ENCODE measurements at places on chromosomes 2 and 18. TPM values are rescaled to one million over a fixed set of nuclear protein-coding genes. Genes with fewer than 3 reads are reported as not detected.

Gene PAX8
- total RNA-seq, result not detected

Gene NCKAP5
- 0.21 TPM for total RNA-seq

Gene ASPRV1
- total RNA-seq, result 3.8 TPM

Gene OBSL1
- 746 TPM for total RNA-seq

Gene NTSR2
- not detected for total RNA-seq

Gene GALR1
- not detected for total RNA-seq

Gene TFCP2L1
- not detected for total RNA-seq

Gene AGXT
- total RNA-seq, result 0.67 TPM

Gene MYCN
- total RNA-seq, result 48.1 TPM

Gene SOX11
- total RNA-seq, result 40.7 TPM

Gene ANKRD29
- total RNA-seq, result 0.77 TPM

Gene CD8B2
- total RNA-seq, result not detected

DNA sequence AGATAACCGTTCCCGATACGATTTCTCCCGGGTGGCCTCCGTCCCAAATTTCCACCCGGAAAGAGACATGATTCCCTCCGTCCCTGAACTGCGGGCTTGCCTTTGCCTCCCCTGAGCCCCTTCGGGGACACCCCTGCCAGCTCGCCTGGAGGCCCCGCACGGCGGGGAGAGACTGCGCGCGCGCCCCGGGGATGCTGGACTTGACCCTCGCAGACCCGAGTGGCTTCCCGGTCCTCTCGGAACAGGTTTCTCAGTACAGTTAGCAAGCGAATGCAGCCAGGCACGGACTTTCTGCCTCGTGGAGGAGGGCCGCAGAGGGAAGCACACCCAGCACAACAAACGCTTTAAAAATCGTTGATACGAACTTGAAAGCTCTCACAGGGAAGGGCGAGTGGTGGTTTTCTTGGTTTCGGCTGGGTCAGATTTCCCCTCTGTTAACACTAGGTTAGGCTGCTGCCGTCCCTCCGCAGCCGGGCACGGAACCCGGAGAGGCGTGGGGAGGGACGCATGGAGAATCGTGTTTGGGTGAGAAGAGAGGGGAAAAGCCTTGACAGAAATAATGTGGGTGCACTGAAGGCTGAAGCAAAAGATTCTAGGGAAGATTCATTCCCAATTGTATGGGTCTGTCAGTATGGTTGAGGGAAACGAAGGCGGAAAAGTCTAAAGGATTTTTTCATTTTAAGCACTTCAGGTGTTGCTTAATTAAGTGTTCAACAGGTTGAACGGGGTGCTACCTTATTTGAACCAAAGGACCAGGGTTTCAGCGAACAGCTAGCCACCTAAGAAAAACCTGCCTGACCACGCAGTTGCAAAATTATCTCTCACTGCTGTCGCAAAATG is 916 bp downstream of the TNFRSF11A start:
- H3K27ac ChIP-seq, result no peak overlapping the region
- H3K4me3 ChIP-seq, result peak overlapping the region; percentile 61
- peaks cover 42% of the 10 kb centered on the region for H3K27me3 ChIP-seq
- DNase-seq, result peak; percentile 52
- no peaks in the 10 kb centered on the region for H3K36me3 ChIP-seq

DNA sequence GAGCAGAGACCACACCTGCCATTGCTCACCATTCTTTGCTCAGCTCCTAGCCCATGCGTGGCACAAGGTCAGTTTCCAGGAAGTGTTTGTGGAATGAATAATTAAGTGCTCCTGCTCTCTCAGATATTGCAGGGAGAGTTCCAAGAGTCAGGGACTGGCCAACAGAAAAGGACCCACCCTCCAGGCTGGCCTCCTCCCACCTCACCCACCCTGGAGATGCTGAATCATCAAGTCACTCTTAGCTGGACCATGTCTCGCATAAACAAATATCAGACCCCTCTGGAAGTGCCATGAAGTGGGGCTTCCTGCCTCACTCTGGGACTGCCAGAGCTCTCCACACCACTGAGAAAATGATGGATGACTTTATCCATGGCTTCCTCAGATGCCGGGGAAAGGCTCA is 256.0 kb downstream of the TNS1 start:
- no peak overlapping the region for H3K27ac ChIP-seq
- no peaks in the 10 kb centered on the region for H3K4me1 ChIP-seq
- no peak overlapping the region for H3K4me3 ChIP-seq
- no peaks in the 10 kb centered on the region for H3K27me3 ChIP-seq
- H3K36me3 ChIP-seq, result no peaks in the 10 kb centered on the region

GRCh38 chr18:5961097-5961827 is 65.9 kb upstream of the TMEM200C start:
- H3K27me3 ChIP-seq, result no peaks in the 10 kb centered on the region
- peak overlapping the region; percentile 19 for H3K27ac ChIP-seq
- H3K4me1 ChIP-seq, result peaks cover 26% of the 10 kb centered on the region

DNA sequence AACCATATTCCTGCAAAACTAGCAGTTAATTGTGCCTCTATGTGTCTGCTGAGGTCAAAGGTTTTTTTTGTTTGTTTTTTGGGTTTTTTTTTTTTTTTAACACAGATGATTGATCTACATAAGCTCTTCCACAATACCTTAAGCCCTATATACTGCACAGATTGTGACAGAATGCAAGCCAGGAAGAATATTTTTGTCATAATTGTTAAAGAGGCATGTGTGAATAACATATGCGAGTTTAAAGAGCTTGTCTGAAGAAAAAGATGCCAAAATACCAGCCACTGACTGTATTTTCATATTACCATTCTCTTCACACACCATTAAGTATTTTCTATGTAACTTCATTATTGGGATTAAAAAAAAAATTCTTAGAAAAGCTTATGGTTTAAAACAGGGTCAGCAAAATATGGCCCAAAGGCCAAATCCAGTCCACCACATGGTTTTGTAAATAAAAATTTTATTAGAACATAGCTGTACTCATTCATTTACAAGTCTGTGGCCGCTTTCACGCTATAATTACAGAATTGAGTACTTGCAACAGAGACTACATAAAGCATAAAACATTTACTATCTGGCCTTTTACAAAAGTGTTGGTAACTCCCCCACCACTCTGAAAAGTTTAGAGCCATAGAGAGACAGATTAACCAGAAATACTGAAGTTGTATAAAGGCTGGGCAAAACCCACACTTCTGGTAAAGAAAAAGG is 89.9 kb downstream of the TRIP12 start:
- H3K4me3 ChIP-seq, result no peak overlapping the region
- H3K4me1 ChIP-seq, result peaks cover 9% of the 10 kb centered on the region
- DNase-seq, result no peak
- H3K27ac ChIP-seq, result peak overlapping the region; percentile 11

- no peaks in the 10 kb centered on the region for H3K27me3 ChIP-seq
- H3K36me3 ChIP-seq, result no peaks in the 10 kb centered on the region
- no peak for DNase-seq
- no peaks in the 10 kb centered on the region for H3K4me1 ChIP-seq
Measured at GRCh38 chr2:232329716-232330067, 48.9 kb upstream of the ALPP start.

- H3K27ac ChIP-seq, result no peak overlapping the region
- no peaks in the 10 kb centered on the region for H3K36me3 ChIP-seq
- no peaks in the 10 kb centered on the region for H3K27me3 ChIP-seq
Measured at GRCh38 chr2:145771525-145771924, 1251.6 kb upstream of the ZEB2 start.

- no peaks in the 10 kb centered on the region for H3K36me3 ChIP-seq
- H3K27me3 ChIP-seq, result no peaks in the 10 kb centered on the region
- H3K4me3 ChIP-seq, result no peak overlapping the region
Measured at GRCh38 chr2:200225951-200226350, 80.5 kb upstream of the SPATS2L start.

- no peaks in the 10 kb centered on the region for H3K36me3 ChIP-seq
- H3K4me1 ChIP-seq, result no peaks in the 10 kb centered on the region
Measured at GRCh38 chr2:128692895-128693742, 374.5 kb upstream of the HS6ST1 start.

DNA sequence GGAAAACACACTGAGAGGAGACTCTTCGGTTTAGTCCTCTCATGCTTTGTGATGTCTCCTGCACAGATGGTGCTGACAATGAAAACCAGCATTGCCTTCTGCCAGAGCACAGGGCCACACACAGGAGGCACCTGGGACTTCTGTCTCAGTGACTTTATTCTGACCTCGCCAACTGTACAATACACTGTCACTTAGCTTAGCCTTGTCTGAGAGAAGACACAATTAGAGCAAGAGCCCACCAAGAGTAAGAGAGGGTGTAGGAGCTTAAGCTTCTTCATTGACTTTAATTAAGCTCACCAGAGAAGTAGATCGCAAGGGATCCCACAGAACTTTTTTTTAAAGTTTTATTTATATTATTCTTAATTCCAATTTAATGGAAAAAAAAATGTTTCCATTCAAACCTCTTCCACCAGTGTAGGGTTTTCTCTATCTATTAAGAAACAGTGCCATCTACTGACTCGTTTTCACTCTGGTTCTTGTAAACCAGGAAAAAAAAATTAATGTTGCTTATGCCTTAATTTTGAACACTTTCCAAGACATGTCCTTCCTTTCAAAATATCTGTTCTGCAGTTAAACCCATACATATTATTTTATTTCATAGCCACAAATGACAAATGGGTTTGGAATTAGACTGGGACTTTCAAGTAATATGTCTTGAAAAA is 42.4 kb upstream of the DDX18 start:
- H3K36me3 ChIP-seq, result no peaks in the 10 kb centered on the region
- H3K4me1 ChIP-seq, result peaks cover 7% of the 10 kb centered on the region
- H3K27me3 ChIP-seq, result no peaks in the 10 kb centered on the region
- no peak overlapping the region for H3K27ac ChIP-seq

- no peak for DNase-seq
- H3K4me3 ChIP-seq, result no peak overlapping the region
- peaks cover 10% of the 10 kb centered on the region for H3K4me1 ChIP-seq
- no peaks in the 10 kb centered on the region for H3K27me3 ChIP-seq
- H3K27ac ChIP-seq, result no peak overlapping the region
Measured at GRCh38 chr2:22279541-22279940, 1105.4 kb upstream of the KLHL29 start.

GRCh38 chr2:234444242-234444730 is 52.6 kb downstream of the ARL4C start:
- H3K27me3 ChIP-seq, result no peaks in the 10 kb centered on the region
- no peak for DNase-seq
- no peaks in the 10 kb centered on the region for H3K36me3 ChIP-seq
- H3K4me3 ChIP-seq, result no peak overlapping the region

- no peak for DNase-seq
- no peaks in the 10 kb centered on the region for H3K36me3 ChIP-seq
- peaks cover 33% of the 10 kb centered on the region for H3K27me3 ChIP-seq
- no peak overlapping the region for H3K27ac ChIP-seq
- H3K4me3 ChIP-seq, result no peak overlapping the region
- peaks cover 4% of the 10 kb centered on the region for H3K4me1 ChIP-seq
Measured at GRCh38 chr2:58533376-58533775, 292.3 kb upstream of the FANCL start.

DNA sequence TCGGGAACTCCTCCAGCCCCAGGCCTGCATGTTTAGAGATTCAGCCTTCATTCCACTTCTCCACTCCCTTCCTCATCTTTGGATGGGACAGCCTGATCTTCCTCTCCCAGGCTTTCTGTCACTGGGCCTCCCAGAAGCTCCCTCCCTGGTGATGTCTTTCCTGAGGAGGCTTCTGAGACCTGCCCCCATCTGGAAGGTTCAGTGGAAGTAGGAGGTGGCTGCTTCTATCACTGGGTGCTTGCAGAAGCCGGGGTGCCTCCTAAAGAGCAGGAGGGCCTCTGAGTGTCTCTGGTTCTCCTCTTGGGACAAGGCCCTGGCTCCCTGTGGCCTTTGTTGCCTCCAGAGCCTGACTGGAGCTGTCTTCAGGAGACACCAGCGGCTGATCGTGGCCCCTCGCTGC is 108.7 kb downstream of the CELF4 start:
- no peak for DNase-seq
- H3K36me3 ChIP-seq, result no peaks in the 10 kb centered on the region
- H3K27ac ChIP-seq, result no peak overlapping the region
- H3K27me3 ChIP-seq, result no peaks in the 10 kb centered on the region

- H3K36me3 ChIP-seq, result peaks cover 44% of the 10 kb centered on the region
- no peak overlapping the region for H3K27ac ChIP-seq
- H3K4me1 ChIP-seq, result peaks cover under 1% of the 10 kb centered on the region
- H3K27me3 ChIP-seq, result no peaks in the 10 kb centered on the region
- DNase-seq, result no peak
- no peak overlapping the region for H3K4me3 ChIP-seq
Measured at GRCh38 chr18:62569081-62569655, 46.3 kb downstream of the ZCCHC2 start.

GRCh38 chr2:105787376-105788318 is 42.9 kb downstream of the NCK2 start:
- H3K27me3 ChIP-seq, result no peaks in the 10 kb centered on the region
- H3K4me3 ChIP-seq, result no peak overlapping the region
- no peak for DNase-seq
- H3K4me1 ChIP-seq, result peaks cover 19% of the 10 kb centered on the region

DNA sequence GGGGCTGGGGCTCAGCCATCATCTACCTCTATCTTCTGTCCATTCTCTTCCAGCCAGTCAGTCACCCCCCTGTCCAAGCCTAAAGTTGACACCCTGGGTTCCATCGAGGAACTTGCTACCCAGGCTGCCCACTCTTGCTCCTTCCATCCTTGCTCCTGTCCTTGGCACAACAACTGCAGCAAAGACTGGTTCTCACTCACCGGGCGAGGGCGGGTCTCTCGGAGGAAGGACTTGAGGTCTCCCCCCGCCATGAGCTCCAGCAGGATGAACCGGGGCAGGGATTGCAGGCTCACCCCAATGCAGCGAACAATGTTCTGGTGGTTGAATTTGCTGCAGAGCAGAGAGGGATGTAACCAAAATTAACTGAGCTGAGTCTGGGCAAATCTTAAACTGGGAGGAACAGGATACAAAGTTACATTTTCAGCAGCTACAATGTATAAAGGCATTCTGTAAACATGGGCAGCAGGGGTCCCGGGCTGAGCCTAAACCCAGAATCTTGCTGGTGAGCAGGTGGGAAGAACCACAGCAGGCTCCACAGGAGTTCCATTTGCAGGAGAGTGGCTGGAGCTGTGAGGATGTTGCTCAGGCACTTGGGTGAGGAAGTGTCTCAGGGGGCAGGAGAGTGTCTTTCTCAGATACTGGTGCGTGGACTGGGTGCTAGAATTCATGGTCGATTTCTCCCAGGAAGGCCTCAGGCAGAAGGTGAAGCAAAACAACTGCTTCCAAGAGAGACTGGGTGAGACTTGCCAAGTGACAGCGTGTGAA is 105.5 kb downstream of the CLIP4 start:
- H3K4me3 ChIP-seq, result no peak overlapping the region
- no peak overlapping the region for H3K27ac ChIP-seq
- H3K27me3 ChIP-seq, result no peaks in the 10 kb centered on the region
- no peaks in the 10 kb centered on the region for H3K36me3 ChIP-seq
- no peak for DNase-seq
